ENCODE measurements at places on chromosomes 6 and 20. TPM values are rescaled to one million over a fixed set of nuclear protein-coding genes. Genes with fewer than 3 reads are reported as not detected.

Gene TRIM31
- total RNA-seq, result not detected

Gene TMEM217
- total RNA-seq, result 3.1 TPM

Gene NEURL2
- 1.1 TPM for total RNA-seq

Gene SEMG1
- not detected for total RNA-seq

Gene PI3
- total RNA-seq, result not detected

Gene LY6G5C
- 4.3 TPM for total RNA-seq

Gene KCNQ5
- 11.8 TPM for total RNA-seq

Gene PSMB1
- total RNA-seq, result 173 TPM

Gene PLCB4
- total RNA-seq, result not detected

Gene SDCBP2
- total RNA-seq, result 1.9 TPM

Gene KIF25
- not detected for total RNA-seq

Gene BPI
- not detected for total RNA-seq

Gene PROCR
- total RNA-seq, result 1.3 TPM

Gene IL20RA
- total RNA-seq, result not detected

Gene GABRR1
- not detected for total RNA-seq

Gene MYLK4
- total RNA-seq, result 0.13 TPM
